T-helper 2 cell treated with Interferon-gamma antibody and Interleukin-4, amounts not matched to agents 100 ng/mL and 5 ng/mL, for 36 hours (primary cell): ENCODE measurements at places on chromosomes 5 and 9. TPM values are rescaled to one million over a fixed set of nuclear protein-coding genes. Genes with fewer than 3 reads are reported as not detected.

The SPARC gene
- 0.34 TPM in 1 of 2 replicates, not detected in the other for total RNA-seq

The TTC39B gene
- 23.4 and 23.5 TPM in 2 replicates for total RNA-seq

The RLN1 gene
- total RNA-seq, result 0.73 and 1.5 TPM in 2 replicates

The TMEM245 gene
- 29.8 and 33.5 TPM in 2 replicates for total RNA-seq

The ESM1 gene
- total RNA-seq, result 0.20 and 0.48 TPM in 2 replicates

The FCN2 gene
- total RNA-seq, result not detected in 2 replicates

The LRRC19 gene
- not detected in 2 replicates for total RNA-seq
